HTR-8/SVneo (cell line): ENCODE measurements at places on chromosomes 16 and 17.

DNA sequence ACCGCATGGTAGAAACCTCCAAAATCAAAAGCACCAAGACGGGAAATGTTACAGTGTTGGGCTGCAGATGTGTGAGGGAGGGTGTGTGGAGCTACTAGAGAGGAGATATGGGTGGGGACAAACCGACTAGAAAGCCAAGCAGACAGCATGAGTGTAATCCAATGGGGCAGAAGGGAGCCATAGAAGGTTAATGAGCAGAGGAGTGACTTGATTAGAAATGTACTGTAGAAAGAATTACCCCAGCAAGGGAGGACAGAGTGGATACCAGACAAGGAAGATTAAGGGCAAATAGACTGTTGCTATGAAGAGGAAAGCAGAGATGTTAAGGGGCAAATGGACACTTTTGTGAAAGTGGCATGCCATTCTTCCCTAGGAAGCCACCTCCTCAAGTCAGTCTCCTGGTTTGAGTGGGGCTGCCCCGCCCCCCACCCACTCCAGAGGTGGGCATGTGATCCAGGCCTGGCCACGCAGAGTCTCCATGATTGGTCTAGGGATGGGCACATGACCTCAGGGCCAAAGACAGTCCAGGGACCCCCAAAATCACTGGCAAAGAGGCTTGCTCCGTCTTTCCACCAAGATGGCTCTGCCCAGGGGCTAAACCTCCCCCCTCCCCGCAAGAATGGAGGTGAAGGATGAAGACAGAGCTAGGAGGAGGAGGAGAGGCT is 4.3 kb downstream of the COTL1 start:
- no peak for DNase-seq

GRCh38 chr17:57544401-57544800 is 200.7 kb downstream of the CCDC182 start:
- no peak for DNase-seq

DNA sequence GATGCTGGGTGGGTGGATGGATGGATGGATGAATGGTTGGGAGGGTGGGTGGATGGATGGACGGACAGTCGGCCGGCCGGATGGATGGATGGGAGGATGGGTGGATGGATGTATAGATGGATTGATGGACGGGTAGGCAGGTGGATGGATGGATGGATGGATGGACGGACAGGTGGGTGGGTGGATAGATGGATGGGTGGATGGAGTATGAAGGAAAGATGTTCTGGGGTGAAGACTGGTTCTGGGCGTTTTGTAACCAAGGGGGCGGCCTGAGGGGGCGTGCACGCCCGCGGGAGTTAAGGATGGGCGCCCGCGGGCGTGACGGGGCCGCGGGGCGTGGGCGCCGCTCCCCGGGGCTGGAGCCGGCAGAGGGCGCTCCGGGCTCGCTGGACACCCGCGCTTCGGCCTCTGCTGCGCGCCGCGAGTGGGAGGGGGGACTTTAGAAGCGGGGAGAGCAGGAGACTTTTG is at the start of gene NECAB2:
Gene NECAB2 (plus strand): TSS at position 407 of the 468 bp plus-strand sequence. CDS start 405 bp downstream, outside the sequence.
- DNase-seq: peak; percentile 78

- peak; percentile 54 for DNase-seq
Measured at GRCh38 chr17:16215002-16215272, 397 bp downstream of the NCOR1 start.

GRCh38 chr16:49739381-49739780 is 116.5 kb downstream of the ZNF423 start:
- no peak for DNase-seq

DNA sequence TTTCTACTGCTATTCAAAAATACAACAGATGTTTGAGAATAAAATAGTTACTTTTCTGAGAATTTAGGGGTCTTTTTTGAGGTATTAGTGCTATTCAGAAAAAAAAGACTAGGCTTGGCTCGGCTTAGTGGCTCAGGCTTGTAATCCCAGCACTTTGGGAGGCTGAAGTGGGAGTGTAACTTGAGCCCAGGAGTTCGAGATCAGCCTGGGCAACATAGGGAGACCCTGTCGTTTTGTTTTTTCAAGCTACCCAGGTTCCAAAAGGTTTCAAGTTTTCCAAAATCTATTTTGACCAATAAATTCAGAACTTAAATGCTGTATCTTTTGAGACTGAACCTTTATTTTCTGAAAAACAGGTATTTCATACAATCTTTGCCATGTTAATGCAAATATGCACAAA is 3.2 kb upstream of the ARL6IP1 start:
- no peak for DNase-seq

DNA sequence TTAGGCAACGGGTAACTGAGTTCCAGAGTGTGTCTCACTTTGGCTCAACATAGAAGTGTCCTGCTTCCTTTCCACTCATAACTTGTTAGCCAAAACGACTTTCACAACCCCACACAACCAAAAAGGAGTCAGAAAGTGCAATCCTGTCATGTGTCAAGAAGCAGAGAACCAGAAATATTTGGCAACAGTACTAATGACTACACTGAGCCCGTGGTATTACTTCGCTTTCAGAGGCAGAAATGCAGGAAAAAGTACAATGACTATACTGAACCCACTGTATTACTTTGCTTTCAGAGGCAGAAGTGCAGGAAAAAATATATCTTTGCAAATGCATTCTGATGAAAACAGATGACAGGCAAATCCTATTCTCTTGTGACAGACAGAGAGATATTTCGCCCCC is 484.6 kb downstream of the KIF2B start:
- DNase-seq: no peak

DNA sequence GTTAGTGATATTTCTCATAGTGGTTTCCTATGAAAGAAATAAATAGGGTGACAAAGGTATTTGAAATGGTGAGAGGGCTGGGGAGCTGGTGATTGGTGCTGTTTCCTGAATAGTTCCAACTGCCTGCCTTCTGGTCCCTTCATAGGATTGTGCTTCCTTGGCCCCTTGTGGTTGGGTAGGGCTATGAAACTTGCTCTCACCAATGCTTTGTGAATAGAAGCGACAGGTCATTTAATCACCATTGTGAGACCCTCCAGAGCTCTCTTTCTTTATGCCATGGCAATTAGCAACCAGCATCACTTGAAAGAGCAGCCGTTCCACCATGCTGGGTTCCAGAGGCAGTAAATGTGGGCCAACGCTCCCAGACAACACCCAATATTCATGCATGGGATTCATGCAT is 23.7 kb upstream of the WWOX start:
- DNase-seq: no peak

- DNase-seq: no peak
Measured at GRCh38 chr17:15270628-15271381, 5.7 kb upstream of the PMP22 start.

GRCh38 chr16:23469814-23470213 is 16.8 kb upstream of the COG7 start:
- no peak for DNase-seq

DNA sequence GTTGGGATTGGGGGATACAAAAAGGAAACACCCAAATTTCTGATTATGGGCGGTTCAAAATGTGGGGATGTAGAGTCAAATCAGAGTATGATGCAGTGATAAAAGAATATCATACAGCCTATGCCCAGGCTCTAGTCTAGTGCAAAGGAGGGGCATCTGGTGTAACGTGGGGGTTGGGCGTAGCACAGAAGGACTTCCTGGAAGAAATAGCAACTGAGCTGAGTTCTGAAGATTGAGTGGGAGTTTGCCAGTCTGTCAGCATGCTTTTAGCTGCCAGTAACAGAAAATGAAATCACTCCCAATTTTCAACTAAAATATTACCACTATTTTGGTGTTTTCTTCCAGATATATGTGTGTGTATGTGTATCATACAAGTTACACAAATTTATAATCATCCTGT is 196.9 kb downstream of the SPECC1 start:
- peak; percentile 42 for DNase-seq

DNA sequence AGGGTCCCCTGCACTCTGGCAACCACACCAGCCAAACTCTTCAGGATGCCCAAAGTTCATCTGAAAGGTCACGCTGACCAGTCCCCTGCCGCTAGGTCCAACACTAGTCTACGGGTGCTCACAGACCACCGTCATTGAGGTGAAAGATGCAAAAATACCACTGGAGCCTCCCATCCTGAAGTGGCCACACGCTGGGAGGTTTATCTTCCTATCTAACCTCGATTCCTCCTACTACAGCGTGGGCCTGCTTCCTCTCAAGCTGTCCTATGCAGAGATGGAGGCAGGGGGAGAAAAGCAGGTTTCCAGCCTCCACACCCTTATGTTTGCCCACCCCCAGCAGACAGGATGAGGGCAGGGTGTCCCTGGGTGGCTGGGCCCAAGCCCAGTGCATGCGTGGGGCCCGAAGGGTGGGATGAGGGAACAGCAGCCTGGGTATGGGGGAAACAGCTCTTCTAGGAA is 6.3 kb downstream of the SRCIN1 start:
- no peak for DNase-seq

DNA sequence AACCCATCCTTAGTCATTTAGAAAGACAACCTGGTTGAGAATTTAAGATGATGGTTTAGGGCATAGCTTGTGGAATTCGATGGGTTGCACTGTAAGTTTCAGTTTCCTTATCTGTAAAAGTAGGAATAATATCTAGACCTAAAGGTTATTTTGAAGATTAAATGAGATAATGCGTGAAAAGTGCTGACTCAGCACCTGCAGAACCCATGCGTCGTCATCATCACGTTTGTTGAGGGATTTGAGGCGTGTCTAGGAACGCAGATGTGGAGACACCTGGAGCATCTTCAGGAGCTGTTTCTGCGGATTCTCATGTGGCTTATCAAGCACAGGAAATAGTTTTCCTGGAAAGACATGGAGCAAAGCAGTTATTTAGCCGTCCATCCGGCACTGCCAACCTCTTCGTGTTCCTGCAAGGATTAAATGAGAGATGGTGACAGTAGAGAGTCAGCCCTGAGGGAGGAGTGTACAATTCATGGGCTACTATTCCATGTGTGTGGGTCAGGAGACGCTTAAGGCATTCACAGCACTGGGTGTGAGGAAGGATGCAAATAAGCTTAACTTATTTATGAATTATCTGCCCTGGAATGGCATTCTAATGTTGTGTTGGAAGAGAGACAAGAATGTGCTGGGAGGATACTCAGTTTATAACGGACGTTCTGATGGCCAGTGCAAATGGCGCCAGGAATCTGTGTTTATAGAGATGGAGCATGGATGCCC is 536.1 kb downstream of the MAF start:
- no peak for DNase-seq

GRCh38 chr17:50681263-50682200 is 26.2 kb downstream of the ANKRD40 start:
- peak; percentile 91 for DNase-seq

- no peak for DNase-seq
Measured at GRCh38 chr16:1045993-1046911, 26.3 kb upstream of the SSTR5 start.

DNA sequence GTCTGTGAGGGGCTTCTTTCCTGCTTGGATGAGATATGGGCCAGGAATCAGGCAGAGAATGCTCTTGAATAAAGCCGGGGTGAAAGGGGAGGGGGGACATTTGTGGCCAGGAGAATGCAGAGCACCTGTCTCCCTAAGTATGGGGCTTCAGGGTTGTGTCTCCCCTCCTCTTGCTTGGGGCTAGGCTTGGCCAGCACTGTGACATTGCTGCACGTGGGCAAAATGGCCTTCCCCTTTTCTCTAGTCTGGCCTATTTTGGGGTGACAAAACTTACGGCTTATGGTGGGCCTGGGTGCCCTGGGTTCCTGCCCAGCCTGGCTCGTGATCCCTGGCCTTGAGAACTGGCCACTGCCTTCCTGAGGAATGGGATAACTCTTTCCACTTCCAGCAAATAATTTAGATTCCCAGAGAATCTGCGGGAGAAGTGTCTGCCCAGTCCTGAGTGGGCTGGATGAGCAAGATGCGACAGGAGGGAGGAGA is 5.6 kb downstream of the NFE2L1 start:
- DNase-seq: no peak

DNA sequence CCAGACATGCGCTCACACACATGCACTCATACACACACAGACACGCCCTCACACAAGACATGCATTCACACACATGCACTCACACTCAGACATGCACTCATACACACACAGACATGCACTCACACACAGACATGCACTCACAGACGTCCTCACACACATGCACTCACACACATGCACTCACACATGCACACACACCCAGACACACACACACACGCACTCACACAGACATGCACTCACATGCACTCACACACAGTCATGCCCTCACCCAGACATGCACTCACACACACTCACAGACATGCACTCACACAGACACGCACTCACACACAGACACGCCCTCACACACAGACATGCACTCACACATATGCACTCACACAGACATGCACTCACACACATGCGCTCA is 2.1 kb upstream of the ZNF469 start:
- DNase-seq: no peak

DNA sequence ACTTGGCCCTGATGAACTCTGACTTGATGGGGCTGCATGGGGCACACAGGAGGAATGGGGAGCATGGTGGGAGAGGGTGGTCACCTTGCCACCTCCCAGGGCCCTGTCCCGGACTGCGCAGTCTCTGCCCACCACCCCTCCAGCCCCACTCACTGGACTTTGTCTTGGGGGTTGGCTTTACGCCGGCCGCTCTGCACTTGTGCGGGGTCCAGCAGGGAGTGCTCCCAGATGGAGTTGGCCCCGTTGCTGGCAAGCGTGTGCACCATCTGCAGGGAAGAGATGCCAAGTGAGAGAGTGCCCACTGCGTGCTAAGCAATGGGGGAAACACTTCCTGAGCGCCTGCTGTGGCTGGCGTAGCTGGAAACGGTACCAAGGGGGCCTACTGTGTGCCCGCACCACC is 6.7 kb downstream of the GIT1 start:
- no peak for DNase-seq

DNA sequence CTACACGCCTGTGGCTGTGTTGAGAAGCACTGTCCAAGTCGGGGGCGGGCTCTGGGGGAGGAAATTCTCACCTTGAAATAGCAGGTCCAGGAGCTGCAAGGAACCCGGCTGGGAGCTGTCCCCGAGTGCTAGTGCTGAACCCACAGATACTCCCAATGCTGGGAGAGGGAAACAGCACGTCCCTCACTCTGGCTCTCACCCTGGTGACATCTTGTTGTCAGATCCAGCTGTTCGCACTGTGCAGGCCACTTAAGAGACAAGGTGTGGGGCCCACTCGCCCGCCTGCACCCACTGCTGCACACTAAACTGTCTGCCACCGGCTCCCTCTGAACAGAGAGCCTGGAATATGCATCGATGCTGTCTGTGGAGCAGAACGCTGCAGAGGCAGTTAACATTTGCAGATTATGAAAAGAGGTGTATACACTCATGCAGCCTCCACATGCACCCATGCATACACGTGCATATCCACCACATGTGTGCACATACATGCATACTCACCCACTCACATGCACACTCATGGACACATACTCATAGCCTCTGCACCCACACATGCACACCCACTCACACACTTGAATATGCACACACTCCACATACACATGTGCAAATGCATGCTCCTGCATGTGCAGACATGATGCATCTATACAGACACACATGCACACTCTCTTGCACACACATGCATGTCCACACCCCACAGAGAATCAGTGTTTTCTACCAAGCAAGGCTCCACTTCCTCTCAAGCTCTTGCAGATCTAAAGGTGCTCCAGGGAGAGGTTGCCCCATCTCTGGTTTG is 42.0 kb downstream of the MGAT5B start:
- peak; percentile 59 for DNase-seq

- DNase-seq: no peak
Measured at GRCh38 chr16:1184980-1185379, 32.1 kb downstream of the CACNA1H start.

- no peak for DNase-seq
Measured at GRCh38 chr16:4609200-4610010, 5.3 kb downstream of the UBALD1 start.
